NCI-H1694 (cell line): ENCODE measurements at places on chromosomes 2 and 18.

DNA sequence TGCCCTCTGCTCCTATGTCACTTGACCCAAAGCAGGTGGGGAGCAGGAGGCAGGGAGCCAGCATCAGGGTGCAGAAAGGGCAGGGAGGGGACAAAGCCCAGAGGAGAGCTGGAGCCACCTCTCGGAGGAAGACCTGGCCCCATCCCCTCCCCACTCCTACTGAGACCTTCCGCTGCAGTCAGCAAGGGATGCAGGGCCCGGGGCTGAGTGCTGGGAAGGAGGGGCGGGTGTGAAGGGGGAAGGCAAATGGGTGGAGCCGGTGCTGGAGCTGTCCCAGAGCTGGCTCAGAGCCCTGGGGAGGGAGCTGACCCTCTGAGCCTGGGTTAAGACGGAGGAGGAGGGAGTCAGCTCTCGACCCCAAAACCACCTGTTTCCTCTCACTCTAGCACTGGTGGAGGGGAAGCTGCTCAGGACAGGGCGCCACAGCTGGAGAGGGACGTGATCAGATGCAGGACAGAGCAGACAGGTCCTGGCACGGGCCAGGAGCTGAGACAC, 33.8 kb downstream of the HS1BP3 start:
- no peak for DNase-seq

GRCh38 chr2:177547122-177547521, 154.5 kb downstream of the AGPS start:
- DNase-seq = no peak

DNA sequence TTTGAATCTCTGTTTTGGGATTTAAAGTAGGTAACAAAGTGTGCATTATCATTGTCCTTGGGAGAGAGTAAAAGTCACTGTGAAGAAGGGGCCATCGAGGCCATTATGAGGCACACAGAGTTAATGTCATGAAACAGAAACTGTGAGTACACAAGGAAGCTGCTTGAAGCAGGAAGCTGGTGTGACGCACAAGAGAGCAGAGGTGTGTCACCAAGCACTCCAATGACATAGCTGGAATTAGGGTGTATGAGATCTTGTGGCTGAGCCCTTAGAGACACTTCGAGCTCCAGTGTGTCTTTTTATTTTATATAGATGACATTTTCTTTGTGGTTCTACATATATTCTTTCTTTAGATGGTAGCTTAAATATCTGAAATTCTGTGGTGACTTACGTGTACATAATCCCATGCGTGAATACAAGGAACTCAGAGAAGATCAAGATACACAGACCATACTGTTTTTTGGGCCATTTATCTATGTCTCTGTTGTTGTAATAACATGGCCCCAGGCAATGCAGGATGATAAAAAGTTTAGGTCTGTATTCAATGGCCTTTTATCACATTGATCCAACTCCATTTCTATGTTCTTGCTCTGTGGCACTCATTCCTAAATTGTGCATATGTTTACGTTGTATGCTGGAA, 164.7 kb upstream of the FAM98A start:
- no peak for DNase-seq

GRCh38 chr2:159044804-159045286, 76.4 kb downstream of the TANC1 start:
- no peak for DNase-seq

DNA sequence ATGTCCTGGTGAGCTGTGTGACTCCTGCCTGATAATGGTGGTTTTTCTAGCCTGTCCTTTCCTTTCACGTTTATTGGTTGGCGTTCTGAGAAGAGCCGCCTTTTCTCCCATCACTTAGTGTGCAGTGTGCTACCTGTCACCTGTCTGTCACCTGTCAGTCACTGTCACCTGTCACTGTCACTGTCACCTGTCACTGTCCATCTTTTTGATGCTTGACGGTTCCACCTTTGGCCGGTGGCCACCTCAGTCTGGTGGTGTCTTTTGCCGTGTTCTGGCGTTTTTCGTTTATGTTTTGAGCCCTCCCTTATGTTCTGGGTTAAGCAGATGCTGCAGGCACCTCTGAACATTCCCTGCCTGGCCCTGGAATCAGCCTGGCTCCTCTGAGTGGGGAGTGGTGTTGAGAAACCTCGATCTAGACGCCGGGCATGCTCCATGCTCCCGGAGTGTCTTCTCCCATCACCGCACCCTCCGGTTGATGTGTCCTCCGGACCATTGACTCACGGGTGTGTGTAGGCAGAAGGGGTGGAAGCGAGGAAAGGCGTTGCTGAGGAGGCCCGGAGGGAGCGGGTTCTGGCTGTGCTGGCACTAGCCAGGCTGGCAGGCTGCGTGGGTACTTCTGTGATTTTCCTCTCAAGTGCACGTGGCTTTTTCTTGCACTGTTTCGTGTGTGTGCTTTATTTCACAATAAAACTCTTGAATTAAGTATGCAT, 20.7 kb downstream of the DTYMK start:
- DNase-seq = no peak

GRCh38 chr18:10020171-10020570, 106.4 kb downstream of the VAPA start:
- no peak for DNase-seq

- no peak for DNase-seq
Measured at GRCh38 chr2:237874585-237875161, 15.2 kb downstream of the RAMP1 start.

DNA sequence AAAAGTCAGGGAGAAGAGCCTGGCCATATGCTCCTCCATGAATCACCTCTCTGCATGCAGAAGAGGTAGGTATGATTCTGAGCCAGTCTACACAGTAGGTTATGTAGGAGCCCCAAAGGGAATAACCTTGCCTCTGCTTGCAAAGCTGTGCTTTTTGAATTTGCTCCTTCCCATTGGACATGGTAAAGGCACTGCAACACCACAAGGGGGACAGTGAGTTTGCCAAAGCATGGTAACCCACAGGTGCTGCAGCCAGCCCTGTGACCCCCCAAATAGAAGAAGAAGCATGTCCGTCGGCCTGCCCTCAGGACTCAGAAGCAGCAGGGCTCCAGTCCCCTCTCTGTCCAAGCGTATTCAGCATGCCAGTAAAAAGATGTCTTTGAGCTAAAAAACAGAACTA, 51.0 kb upstream of the BCL2L11 start:
- no peak for DNase-seq

GRCh38 chr2:124081154-124081716, 56.1 kb downstream of the CNTNAP5 start:
- no peak for DNase-seq

- DNase-seq = no peak
Measured at GRCh38 chr2:42068571-42069178, 20.9 kb downstream of the PKDCC start.

DNA sequence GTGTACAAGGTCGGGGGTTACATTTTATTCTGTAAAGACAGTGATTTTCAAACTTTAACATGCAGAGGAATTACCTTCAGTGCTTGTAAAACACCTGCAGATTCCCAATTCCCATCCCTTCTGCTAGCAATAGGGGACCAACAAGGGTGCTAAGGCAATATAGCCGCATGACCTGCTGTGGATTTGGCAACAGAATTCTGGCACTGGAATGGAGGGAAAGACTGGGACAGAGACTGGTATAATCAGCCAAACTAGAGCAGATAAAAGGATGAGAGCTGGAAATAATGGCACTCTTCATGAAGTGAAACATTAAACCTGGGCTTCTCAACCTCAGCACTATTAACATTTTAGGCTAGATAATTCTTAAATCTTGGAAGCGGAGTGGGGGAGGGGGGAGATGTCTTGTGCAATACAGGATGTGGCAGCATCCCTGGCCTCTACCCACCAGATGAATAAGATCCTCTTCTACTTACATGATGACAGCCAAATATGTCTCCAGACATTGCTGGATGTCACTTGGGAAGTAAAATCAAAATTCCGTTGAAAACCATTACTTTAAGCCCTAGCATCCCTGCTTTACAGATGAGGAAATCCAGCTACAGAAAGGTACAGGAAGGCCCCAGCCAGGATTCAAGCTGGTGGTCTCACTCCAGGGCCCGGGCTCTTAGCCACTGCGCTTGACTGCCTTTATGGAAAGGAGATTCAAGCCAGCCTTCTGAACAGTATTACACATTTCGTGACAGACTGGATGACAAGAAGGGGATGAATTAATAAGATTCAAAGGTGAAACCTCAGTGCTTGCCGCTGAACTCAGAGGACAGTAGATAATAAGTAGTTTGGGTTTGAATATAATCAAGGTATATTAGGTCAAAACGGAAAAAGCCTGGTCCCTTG, 1.7 kb downstream of the EVA1A start:
- DNase-seq = no peak

- no peak for DNase-seq
Measured at GRCh38 chr2:112997151-112997550, 8.1 kb upstream of the IL36A start.

DNA sequence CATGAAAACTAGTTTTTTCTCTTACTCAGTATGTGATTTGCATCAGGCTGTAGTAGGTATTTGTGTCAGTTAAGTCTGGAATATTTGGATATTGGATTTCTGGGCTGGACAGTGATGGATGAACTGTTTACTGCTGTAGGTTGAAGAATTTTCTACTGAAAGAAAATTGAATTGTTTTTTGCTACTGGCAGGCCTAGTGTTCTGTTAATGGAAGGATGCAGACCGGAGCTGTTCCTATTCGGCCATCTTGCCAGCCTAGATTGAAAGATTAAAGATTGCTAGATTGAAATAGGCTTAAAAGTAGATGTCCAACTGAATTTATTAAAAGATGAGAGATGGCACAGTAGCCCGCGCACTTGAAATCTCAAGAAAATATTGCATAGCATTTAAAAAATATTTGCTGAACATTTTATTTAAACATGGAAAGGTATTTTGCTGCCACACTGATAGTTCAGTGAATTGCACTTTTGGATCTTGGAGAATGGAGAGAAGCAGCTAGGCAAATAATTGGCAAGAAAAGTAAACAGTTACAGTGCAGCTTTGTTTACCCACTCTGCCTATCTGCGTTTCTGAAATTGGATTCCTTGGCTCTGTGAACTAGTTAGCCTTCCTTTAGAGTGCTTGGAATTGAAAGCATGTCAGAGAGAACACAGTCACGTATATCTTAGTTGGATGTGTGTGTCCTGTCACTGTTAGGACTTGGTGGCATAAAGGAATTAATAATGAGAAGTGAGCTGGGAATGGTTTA, 54.1 kb downstream of the EPB41L5 start:
- DNase-seq = no peak

- no peak for DNase-seq
Measured at GRCh38 chr2:112310906-112311305, 35.5 kb downstream of the ZC3H6 start.

DNA sequence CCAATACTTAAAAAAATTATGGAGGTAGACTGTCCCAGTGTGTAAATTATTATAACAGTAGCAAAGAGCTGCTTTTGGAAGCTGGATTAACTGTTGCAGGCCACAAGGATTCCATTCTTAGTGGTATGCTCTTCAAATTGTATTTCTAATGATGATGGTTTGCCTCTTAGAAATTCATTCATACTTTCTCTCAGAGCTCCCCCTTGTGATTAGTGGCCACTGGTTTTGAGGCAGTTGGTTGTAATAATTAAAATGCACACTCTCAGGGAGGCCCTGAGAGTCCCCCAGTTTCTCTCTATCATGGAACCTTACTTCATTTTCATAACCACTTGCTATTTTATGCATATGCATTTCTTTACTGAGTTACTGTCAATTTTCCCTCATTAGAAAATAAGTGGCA, 122.5 kb downstream of the PLA2R1 start:
- DNase-seq = peak; percentile 70

DNA sequence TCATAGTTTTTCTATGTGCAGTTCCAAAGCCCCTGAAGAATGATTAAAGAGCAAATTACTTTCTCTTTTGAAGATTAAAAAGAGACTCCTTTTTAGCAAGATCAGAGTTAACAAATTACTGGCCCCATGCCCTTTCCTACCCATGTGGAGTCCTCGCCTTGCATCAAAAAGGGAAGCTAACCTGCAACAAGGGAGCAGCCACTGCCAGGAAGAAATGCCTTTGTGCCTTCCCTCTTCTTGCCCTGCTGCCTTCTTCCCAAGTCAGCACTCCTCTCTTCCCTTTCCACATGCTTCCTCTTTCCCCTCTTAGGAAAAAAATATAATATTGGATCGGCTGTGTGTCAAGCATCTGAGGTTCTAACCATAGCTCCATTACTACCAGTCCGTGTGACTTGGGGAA, 37.1 kb upstream of the CYP1B1 start:
- no peak for DNase-seq

- DNase-seq = no peak
Measured at GRCh38 chr2:42036413-42036812, 11.4 kb upstream of the PKDCC start.

DNA sequence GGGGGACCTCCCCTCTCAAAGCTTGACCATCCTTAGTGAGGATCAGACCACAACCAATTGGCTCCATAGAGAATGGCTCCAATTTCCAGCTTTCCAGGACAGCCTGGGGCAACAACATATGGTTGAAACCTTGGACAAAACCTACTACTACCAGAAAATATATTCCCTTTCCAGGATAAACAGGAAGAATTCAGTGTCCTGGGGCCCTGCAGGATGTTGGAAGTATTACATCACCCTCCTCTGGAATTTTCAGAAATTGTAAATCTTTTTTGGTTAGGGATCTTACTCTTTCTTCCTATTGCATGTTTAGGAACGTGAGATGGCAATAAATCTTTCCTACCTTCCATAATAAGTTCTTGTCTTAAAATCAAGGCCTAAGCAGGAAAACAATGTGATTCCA, 158.9 kb upstream of the MEIS1 start:
- DNase-seq = no peak

DNA sequence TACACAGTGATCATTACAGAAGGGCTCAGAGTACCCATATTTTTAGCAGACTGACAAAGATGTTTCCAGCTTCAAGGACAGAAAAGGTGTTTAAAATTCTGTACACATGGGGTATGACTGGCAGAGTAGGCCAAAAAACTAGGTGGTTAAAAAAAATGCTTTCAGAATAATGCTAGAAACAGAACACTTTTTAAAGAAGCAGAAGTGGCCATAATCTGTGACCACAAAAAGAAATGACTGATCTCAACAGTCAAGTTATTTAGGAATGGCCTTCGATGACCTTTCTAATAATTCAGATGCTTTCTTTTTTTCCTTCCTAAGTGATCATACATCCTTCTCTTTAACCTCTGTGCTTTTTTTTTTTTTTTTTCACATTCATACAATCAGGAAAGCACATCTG, 4.1 kb upstream of the AQP4 start:
- no peak for DNase-seq

DNA sequence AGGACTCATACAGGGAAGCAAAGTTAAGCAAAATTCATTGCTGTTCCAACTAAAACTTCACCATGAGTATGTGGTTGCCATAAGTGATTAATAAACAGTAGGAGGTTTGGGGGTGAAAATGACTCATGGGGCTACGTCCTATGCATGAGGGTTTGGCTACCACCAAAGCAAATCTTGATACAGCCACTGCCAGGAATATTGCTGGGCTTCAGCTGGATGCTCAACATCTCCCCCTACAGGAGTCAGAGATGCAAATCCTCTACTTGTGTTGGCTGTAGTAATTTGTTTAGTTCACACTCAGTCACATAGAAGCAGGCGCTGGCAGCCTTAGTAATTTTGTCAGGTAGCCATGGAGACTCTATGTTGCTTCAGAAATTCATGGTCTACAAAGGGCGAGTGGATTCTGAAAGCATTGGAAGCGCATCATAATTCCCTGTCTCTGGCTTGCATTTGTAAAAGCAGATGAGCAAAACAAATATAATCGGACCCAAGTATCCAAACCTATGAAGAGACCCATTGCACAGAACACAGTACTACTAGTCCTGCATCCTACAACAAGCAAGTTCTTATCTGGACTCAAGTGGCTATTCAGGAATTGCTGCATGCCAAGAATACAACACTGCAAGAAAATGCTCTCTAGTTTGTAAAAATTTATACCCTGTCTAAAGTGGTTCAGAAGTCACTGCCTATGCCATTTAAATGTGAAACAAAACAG, 76.0 kb downstream of the CD28 start:
- DNase-seq = peak; percentile 39
